CD4-positive, alpha-beta T cell treated with Interleukin-1 beta for 1 hour (primary cell): ENCODE measurements at places on chromosomes 2 and 18.
A peak's percentile ranks its signal among the peaks of the same experiment; 100 is the strongest.

DNA sequence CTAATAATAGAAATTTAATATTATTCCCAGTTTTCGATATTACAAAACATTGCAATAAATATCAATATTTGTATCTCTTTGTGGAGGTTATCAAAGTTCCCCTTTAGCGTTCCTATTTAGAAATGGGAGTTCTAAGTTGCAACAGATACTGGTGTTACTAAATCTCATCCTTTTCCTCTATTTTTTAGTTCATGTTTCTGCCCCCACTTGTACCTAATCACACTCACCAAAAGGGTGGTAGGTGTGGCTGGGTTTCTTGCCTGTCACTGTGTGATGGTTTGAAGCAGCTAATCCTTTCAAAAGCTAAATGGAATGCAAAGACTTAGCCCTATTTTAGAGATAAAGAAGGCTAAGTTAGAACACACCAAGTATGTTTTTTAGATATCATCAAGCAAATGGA lies 997.9 kb downstream of the TSN start:
- DNase-seq, result no peak

GRCh38 chr2:100278501-100278900 lies 43.8 kb downstream of the LONRF2 start:
- DNase-seq, result no peak

DNA sequence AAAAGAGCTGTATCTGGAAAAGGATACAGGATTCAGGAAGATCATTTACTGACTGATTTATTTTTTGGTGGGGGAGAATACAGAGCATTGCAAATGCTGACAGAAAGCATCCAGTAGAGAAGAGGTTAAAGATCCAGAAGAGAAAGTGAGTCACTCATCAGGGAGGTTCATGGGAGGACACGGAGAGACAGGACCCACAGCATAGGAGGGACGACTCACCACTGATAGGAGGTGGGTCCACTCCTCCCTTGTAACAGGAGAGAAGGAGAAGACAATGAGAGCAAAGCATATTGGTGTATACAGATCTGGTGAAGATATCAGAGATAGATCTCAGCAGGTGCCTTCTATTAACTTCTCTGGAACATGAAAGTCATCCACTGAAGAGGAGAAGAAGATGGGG lies 142.4 kb upstream of the AQP4 start:
- no peak for DNase-seq

GRCh38 chr18:23033056-23033455 lies 99.9 kb downstream of the RBBP8 start:
- no peak for DNase-seq

- DNase-seq, result no peak
Observed at GRCh38 chr18:55576001-55576400, 12.0 kb downstream of the TCF4 start.

DNA sequence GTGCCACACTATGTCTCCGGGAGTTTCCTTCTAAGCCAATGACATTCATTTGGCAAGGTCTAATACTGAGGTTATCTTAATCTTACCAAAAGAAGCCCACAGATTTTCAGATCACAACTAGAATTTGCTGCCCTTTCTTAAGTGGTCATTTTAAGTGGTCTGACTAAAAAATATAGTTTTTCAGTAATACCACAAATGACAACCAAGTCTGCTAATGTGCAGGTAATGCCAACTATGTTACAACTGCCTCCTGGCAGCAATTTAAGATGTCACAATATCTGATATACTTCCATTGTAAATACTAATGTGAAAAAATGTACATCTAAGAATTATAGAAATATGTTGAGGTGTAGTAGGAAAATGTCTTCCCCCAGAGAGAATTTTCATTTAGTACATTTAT lies 49.3 kb downstream of the USP37 start:
- DNase-seq, result no peak

GRCh38 chr18:54805571-54806334 lies 22.5 kb upstream of the RAB27B start:
- no peak for DNase-seq

GRCh38 chr2:183035954-183036669 lies 2.1 kb downstream of the NCKAP1 start:
- no peak for DNase-seq

- DNase-seq, result no peak
Observed at GRCh38 chr18:63562284-63562683, 20.1 kb downstream of the SERPINB12 start.

DNA sequence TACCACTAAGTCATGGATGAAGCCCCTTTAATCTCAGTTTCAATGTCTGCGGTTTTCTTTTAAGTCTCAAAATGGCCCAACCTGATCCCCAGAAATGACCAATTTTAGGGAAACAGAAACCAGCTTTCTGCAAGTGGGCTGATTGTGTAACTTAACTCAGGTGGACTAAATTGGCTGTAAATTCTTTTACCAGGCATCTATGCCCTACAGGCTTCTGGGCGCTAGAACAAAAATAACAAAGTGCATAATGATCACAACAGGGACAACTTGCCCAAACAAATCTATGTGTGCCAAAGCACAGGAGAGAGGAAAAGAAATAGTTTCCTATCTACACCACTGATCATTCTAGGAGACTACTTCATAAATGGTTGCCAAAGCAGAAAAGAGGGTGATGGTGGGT lies 112.3 kb upstream of the SETBP1 start:
- no peak for DNase-seq

DNA sequence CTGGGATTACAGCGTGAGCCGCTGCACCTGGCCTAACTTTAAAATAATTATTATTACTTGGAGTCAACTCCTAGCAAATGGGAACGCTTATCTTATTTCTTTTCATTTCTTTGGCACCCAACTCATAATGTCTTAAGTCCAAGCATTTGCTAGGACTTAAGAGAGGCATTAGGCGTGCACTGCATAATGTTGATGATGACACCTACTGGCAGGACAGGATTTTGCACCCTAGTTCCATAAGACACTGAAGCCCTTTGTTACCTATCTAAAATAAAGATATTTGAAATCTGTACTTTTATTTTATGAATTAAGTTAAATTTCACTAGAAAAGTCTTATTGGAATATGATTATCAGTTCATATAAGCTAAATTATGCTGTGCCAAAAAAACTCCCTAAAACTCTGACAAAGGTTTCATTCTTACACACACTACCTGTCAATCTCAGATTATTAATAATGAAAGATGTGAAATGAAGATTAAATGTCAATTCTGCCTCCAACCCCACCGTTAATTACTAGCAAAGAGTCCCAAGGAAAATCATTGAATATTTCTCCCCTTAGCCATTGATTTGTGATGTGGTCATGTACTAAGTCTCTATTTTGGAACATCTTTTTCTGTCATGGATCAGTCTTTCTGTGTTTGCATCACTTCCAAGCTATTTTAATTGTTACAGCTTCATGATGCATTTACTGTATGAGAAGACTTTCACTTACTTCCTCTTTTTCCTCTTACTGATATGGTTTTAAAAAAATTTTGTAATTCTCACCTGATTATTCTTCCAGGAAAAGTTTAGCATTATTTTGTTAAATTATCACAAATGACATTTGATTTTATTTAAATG lies 12.7 kb upstream of the CDH2 start:
- no peak for DNase-seq

DNA sequence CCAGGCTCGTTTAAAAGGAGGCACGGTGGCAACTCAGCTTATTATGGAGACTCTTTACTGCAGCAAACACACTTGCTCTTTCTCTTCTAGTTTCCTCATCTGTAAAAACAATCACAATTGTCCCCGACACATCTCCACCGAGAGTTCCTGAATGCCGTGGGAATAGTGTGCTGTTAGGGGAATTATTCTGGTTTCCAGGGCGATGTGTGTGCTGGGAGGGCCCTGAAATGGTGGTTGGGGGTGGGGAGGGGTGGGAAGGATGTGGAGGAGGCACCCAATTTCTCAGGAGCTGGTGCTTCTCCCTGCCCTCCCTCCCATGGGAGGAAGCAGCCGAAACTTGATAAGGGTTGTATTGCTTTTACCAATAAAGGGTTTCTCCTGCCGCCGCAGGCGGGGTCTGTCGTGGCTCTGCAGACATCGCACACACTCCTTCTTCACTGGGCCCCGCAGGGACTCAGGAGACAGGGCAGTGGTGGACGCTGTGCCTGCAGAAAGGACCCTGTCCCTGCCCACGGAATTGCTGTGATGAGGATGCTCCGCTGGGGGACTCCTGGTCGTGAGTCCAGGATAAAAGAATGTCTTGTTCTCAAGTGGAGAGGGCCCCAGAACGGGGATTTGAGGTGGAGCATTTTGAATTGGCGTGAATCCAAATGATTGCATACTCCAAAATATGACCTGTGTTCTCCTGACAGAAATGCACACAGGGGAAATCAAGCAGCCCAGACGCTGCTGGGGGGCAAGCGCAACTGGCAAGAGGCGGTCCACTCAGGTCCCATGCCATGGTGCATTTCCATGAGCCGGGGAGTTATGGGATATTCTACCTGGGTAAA lies 119.2 kb downstream of the ACKR3 start:
- no peak for DNase-seq

- no peak for DNase-seq
Observed at GRCh38 chr18:79953971-79954651, 2.7 kb upstream of the SLC66A2 start.

GRCh38 chr18:33851546-33852078 lies 273.6 kb downstream of the ASXL3 start:
- no peak for DNase-seq

DNA sequence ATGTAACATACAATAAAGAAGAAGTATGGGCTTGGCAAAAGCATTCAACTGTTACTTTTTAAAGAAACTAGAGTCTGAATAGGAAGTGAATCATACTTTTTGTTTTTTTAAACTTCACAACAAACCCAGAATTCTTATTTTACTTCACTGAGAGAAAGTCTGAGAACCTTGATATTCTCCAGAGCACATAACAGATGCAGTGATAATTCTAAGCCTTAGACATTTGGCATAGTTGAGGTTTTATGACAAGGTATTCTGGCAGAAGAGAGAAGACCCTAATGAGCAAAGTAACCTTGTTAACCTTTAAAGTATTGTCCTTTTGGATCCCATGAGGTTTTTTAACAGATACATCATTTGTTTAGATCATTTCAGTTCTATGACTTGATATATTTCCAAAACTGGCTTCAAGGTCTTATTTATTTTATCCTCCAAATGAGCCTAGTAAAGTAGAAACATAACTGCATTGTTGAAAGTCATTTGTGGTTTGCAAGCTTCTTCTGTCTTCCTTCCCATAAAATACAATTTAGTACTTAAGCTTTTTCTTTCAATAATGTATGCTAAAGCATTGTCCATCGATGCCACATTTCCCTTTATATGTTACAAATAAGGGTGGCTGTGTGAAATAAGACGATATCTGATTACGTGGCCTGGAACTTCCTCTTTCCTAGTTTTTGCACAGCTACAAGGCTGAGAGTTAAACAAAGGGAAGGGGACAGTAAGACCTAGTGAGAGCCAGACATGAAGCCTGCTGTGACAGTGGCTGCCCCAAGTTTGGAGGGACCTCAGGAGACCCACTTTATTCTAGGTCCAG lies 86.1 kb upstream of the ITPRID2 start:
- no peak for DNase-seq

- peak; percentile 16 for DNase-seq
Observed at GRCh38 chr2:192194866-192195547, at the start of gene TMEFF2. Gene TMEFF2 (minus strand): TSS chr2:192194933. CDS start chr2:192194524, 409 bp downstream.

- DNase-seq, result no peak
Observed at GRCh38 chr2:79585701-79586433, 73.0 kb downstream of the CTNNA2 start.

DNA sequence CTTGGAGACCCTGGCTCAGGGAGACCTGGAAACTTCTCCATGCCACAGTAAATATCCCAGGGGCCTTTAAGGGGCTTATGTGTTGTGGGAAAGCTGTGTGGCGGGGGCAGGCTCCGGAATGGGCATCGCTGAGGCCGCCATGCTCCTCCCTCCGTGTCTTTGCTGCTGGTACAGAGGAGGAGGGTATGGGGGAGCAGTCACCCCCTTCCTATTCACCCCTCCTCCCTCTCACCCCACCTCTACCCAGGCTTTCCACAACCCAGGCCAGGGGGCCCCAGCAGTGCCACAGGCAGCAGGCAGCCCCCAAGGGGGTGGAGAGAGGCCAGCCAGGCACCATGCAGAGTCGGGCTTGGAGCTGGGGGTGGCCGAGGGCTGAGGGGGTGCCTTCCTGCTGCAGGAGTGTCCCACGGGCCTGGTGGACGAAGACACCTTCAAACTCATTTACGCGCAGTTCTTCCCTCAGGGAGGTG lies 28.0 kb upstream of the FAHD2A start:
- DNase-seq, result no peak

DNA sequence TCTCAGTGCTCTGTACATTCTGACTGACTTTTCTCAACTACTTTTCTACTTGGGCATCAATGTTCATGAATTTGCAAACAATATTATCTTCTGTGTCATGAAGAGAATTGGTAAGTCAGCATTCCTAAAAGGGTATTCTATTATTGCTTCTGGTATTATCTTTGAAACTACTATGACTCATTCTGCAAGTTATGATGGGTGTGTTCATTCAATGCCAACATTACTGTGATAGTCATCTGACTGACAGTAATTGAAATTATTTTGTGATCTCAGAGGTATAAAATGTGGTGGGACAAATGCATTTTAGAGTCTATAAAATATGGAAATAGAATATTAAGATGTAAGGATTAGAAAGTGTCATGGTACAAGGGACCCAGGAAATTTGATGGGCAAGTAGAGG lies 736.0 kb upstream of the CELF4 start:
- no peak for DNase-seq

DNA sequence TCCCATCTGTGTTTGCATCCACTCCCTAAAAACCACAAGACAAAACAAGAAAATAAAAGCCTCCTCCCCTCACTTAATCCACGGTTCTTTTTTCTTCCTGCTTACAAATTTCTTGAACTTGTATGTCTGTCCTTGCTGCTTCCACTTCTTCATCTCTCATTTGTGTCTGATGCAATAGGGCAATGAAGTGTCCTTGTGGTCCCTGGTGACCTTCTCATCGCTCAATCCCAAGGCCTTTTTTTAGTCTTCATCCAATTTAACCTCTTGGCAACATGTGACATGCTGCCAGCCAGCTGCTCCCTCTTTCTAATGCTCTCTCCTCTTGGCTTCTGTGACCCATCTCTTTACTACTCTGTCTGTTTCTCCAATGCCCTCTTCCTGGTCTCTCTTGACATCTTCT lies 87.6 kb downstream of the SEMA4F start:
- DNase-seq, result no peak

GRCh38 chr2:18837240-18837639 lies 247.9 kb upstream of the NT5C1B start:
- no peak for DNase-seq

GRCh38 chr18:75054046-75054445 lies 154.9 kb downstream of the PTGR3 start:
- DNase-seq, result no peak

DNA sequence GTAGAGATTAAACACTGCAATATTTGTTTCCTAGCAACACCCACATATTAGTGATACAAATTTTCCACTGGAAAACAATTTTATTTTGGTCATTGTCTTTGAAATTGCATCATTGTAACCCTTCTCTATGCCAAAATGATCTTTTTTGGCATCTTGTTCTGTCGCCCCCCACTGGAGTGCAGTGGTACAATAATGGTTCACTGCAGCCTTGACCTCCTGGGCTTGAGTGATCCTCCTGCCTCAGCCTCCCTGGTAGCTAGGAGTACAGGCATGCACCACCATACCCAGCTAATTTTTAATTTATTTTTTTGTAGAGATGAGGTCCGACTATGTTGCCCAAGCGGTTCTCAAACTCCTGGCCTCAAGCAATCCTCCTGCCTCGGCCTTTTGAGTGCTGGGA lies 117.4 kb downstream of the PIK3C3 start:
- no peak for DNase-seq

GRCh38 chr2:174333017-174333371 lies 1.8 kb upstream of the SP9 start:
- no peak for DNase-seq
